Erythroblast (primary cell): ENCODE measurements at places on chromosomes 7 and 10.

GRCh38 chr10:101042118-101042517 lies 11.1 kb downstream of the SFXN3 start:
- DNase-seq: no peak

DNA sequence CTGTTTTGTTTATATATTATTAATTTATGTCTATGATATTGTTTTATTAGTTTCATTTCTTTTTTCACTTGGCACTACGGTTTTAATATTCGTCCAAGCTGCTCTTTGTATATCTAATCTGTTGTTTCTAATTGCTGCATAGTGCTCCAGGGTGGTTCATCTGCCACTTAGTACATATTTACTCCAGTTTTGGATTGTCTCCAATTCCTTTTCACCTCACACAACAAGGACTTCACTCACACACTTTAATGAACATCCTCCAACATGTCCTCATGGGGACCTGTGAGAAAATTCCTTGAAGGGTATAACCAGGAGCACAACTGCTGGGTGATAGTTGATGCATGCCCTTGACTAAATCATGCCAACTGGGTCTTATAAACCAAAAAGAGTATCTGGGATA lies 14.1 kb upstream of the NOC3L start:
- no peak for DNase-seq

DNA sequence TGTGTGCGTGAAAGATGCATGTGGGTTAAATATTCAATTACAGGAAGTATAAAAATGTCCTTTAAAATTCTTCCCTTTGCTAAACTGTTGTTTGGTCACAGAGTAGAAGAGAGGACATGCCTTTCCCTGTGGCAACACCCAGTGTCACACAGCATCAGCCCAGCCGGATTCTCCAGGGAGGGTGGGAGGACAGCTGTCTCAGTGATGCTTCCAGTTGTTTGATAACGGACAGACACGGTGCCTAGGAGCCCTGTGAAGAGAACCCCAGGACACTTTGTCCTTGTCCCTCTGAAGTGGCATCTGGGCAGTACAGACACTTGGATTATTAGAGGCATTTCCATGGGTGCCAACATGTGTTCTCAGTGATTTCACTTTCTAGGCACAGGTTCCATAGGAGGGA lies 306.6 kb upstream of the LRGUK start:
- no peak for DNase-seq

DNA sequence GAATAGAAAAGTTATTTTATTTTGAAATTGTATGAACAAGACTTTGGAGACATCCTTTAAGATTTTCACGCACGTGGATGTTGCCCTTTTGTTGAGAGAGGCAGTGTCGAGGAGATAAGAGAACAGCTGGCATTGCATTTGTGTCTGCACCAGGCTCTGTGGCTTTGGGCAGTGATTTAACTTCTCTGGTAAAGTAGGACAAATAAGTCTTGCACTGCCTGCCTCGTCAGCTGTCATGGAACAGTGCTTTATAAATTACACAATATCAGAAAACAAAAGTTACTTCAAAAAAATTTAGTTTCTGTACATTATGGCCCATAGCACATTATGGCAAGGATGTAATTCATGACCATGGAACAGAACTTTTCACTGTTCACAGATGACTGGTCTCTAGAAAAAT lies 20.1 kb downstream of the SNX10 start:
- DNase-seq: no peak

DNA sequence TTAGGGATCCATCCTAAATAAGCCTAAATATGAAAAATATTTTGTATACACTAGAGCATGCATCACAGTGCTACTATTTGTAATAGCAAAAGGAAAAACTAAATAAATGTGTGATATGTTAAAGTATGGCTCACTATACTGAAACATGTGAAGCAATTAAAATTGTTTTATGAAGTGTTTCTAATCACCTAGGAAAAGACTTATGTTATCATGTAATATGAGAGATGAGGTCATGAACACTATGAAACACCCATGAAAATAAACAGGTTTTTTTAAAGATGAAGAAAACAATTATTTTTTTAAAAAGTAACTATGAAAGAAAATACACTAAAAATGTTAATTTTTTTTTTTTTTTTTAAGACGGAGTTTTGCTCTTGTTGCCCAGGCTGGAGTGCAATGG lies 16.8 kb upstream of the ARHGAP12 start:
- no peak for DNase-seq

DNA sequence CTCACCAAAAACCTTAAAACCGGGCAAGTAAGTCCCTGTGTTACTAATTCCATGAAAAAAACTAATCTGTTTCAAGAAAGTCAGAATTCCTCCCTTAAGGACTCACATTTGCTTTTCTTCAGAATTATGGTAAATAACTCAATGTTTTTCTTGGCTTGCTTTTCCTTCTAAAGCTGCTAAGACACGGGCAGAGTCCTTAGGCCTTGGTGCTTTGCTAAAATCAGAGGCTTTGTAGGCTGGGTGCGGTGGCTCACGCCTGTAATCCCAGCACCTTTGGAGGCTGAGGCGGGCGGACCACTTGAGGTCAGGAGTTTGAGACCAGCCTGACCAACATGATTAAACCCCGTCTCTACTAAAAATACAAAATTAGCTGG lies 32.0 kb downstream of the GNA12 start:
- DNase-seq: no peak
